ENCODE measurements at places on chromosomes 2 and 18. TPM values are rescaled to one million over a fixed set of nuclear protein-coding genes. Genes with fewer than 3 reads are reported as not detected.

- no peaks in the 10 kb centered on the region for H3K36me3 ChIP-seq
- H3K4me1 ChIP-seq: no peaks in the 10 kb centered on the region
- no peaks in the 10 kb centered on the region for H3K27me3 ChIP-seq
- DNase-seq: no peak
- H3K4me3 ChIP-seq: no peak overlapping the region
- no peak overlapping the region for H3K27ac ChIP-seq
These were observed 13.6 kb upstream of the PROC start for GRCh38 chr2:127404466-127405254.

DNA sequence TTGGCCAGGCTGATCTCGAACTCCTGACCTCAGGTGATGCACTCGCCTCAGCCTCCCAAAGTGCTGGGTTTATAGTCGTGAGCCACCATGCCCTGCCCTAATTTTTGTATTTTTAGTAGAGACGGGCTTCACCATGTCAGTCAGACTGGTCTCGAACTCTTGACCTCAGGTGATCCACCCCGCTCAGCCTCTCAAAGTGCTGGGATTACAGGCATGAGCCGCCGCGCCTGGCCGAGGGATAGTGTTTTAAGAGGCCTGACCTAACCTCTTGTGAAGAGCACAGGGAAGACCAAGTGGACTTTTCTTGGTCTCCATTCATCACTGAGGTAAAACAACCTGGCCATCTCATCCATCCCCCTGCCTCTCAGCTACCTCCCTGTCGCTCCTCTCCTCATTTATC is 29.7 kb downstream of the SIX2 start:
- DNase-seq: no peak
- H3K27me3 ChIP-seq: peaks cover 12% of the 10 kb centered on the region
- no peak overlapping the region for H3K27ac ChIP-seq
- H3K4me3 ChIP-seq: no peak overlapping the region
- H3K36me3 ChIP-seq: no peaks in the 10 kb centered on the region

DNA sequence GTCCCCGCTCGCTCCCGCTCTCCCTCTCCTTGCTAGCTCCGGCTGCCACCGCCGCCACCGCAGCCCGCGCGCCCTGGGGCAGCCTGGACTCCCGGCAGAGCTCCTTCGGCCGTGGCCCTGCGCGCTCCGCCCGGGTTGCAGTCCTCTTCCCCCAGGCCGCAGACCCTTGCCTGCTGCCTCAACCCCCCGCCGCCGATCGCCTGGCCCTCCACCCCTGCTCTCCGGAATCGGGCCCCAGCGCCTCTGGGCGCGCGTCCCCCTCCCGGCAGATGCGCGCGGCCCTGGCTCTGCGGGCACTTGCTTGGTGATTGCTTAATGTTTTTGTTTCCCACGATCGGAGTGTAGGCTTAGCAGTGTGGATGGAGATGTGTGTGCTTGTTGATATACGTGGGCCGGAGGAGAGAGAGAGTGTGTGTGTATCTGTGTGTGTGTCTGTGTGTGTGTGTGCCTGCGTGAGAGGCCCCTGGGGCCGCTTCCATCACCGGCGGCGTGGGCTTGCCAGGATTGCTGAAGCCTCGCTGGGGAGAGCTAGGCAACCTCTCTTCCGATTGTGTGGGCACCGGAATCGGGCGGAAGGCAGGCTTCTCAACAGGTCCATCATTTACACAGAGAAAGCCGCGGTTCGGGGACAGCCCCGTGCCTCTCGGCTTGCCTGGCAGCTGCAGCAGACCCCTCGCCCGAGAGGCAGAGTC is 877 bp downstream of the INHBB start:
- H3K27me3 ChIP-seq: peaks cover 60% of the 10 kb centered on the region
- H3K36me3 ChIP-seq: no peaks in the 10 kb centered on the region
- peak; percentile 40 for DNase-seq
- no peak overlapping the region for H3K27ac ChIP-seq
- peaks cover 14% of the 10 kb centered on the region for H3K4me1 ChIP-seq
- peak overlapping the region; percentile 65 for H3K4me3 ChIP-seq

The LHCGR gene
- total RNA-seq: not detected

The WNT10A gene
- 2.5 TPM for total RNA-seq

The DGUOK gene
- 77.7 TPM for total RNA-seq
